ENCODE measurements at places on chromosomes 13 and 19.

GRCh38 chr19:4717966-4718701 is 5.5 kb downstream of the DPP9 start:
- DNase-seq = peak; percentile 34

DNA sequence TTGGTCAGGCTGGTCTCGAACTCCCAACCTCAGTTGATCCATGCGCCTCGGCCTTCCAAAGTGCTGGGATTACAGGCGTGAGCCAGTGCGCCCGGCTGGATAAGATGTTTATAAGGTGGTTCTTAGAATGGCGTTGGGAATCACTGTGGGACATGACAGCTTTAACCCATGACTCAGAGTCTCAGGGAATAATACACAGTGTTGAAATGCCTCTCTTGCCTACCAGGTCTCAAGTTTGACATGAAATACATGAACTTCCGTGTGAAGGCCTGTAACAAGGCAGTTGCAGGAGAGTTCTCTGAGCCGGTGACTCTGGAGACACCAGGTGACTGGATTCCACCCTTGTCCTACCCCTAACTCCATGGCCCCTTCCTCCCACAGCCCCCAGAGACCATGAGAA is 12.6 kb downstream of the FSD1 start:
- DNase-seq = no peak

DNA sequence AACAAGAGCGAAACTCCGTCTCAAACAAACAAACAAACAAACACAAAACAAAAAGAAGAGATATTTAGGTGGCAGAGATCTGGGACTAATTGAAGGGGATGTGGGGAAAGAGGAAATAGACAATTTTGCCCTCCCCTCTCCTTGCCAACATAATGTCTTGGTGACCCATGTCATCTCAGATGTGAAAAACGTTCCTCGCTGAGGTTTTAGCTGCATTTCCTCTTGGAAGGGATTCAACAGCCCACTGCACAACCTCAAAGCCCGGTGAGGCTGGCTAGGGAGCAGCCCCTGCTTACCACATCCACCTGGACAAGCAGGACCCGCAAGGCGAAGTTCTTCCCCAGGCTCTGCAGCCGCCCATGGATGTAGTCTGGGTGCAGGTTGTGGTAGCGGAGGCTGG is 4.9 kb downstream of the ERCC1 start:
- no peak for DNase-seq

- no peak for DNase-seq
These were observed 19.7 kb upstream of the ZNF665 start for GRCh38 chr19:53212703-53213320.

DNA sequence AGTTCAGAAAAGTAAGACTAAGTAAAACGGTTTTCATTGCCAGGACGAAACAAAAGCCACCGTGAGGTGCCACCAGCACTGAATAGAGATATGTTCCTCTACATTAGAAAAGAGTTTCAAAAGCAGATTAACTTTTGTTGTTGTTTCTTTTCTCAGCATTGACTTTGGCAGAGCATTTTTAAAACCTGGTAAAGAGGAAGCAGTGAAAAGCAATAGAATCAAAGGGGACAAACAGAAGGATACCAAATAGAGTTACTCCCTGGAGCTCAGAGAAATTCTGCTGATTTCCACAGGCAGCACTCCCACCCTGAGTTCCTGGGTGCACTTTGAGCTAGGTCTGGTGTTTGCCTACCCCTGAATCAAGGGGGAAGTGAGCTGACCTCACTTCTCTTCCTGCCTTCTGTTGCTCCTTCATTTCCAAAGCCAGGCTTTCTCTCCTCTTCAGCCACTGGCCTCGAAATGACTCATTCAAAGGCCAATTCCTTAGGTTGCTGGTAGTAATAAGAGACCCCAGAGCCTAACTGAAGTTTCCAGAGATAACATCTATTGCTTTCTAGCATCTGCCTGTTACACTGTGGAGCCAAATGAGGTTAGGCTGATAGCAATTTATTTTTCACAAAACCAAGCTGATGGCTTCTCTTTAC is 11.3 kb upstream of the ERICH6B start:
- DNase-seq = no peak

- no peak for DNase-seq
These were observed 61.4 kb upstream of the NFIC start for GRCh38 chr19:3304871-3305423.

DNA sequence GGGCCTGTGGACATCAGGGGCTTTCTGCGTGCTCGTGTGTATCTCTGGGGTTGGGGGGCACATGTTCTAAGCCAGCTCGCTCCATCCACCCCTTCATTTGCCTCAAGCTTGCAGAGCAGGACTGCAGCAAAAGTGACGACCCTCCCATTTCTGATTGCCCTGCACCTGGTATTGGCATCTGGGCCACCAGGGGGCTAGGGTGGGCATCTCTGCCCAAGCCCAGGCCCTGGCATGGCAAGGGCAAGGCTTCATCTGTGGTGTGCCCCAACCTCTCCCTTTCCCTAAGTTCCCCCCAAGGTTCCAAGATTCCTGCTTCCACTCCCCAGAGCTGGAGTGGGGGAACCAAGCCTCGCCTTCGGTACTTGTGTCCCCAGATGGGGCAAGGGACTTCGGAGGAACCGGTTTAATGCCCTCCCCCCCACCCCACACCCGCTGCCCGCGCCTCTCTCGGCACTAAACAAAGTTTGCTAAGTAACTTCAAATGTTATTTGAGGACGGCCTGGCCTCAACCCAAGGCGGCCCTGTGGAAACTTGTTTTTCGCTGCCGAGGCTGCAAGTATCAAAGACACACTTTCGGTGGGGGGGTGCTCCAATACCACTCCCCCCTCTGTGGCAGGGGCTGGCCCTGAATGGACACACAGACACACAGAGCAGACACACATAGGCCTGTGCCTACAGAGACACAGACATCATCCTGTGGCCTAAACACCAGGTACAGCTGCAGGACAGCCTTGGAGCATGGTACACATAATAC is 12.2 kb downstream of the NFIX start:
- DNase-seq = peak; percentile 86

- no peak for DNase-seq
These were observed 1339.4 kb downstream of the EFNB2 start for GRCh38 chr13:105196052-105196451.

GRCh38 chr19:33094436-33095067 is 13.6 kb downstream of the GPATCH1 start:
- no peak for DNase-seq

- peak; percentile 76 for DNase-seq
These were observed 11.5 kb downstream of the CFD start for GRCh38 chr19:870963-871401.

DNA sequence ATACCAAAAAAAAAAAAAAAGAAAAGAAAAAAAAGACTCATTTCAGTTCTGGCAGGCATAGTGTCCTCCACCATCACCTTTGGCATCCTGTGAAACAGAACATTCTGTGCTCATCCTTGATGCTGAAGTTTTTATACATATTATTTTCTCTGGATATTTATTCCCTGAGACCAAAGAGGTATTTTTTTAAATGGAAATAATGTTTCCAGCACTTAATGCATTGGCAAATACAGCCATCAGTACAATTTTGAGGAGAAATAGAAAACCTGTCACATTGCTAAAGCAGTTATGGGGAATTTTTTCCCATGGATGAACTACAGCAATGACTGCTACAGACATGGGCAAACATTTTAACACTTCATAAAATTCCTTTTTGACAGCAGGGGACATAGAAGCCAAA is 312.4 kb downstream of the DNAJC15 start:
- no peak for DNase-seq

- DNase-seq = no peak
These were observed 49.0 kb downstream of the FREM2 start for GRCh38 chr13:38735665-38736440.

- no peak for DNase-seq
These were observed 22.1 kb upstream of the WDR18 start for GRCh38 chr19:961866-962620.

DNA sequence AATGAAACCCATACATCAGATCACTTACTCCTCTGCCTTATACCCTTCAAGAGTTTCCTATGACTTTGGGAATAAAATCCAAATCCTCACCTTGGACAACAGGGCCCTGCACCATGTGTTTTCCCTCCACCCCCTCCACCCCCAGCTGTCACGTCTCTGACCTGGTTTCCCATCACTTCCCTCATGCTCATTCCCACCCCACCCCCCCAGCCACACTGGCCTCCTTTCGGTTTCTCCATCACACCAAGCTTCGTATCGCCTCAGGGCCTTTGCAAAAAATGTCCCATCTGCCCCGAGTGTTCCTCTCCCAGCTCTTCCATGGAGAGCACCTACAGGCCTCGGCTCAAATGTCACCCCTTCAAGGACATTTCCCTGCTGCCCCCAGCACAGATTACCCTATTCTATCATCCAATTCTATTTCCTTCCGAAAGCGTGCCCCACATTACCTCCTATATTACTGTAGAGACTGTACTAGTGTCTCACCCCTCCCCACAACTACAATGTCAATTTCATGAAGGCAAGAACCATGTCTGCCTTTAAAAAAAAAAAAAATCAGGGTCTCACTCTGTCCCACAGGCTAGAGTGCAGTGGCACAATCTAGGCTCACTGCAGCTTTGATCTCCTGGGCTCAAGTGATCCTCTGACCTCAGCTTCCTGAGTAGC is 16.8 kb upstream of the FFAR2 start:
- DNase-seq = no peak

GRCh38 chr19:51107406-51108065 is 673 bp downstream of the CTU1 start:
- no peak for DNase-seq

DNA sequence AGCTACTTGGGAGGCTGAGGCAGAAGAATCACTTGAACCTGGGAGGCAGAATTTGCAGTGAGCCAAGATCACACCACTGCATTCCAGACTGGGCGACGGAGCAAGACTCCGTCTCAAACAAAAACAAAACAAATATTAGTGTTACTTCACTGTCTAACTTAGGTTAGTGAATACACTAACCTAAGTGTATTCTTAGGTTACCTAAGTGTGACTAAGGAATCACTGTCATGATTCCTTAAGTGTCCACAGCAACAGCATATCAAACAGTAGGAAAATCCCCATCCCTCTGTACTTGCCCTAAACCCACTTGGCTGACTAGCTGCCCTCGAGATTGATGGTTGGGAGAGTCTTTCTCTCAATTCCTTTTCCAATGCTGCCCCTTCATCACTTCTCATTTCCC is 11.8 kb upstream of the LRCH1 start:
- no peak for DNase-seq

GRCh38 chr19:19461306-19461670 is 54.1 kb downstream of the TSSK6 start:
- no peak for DNase-seq

DNA sequence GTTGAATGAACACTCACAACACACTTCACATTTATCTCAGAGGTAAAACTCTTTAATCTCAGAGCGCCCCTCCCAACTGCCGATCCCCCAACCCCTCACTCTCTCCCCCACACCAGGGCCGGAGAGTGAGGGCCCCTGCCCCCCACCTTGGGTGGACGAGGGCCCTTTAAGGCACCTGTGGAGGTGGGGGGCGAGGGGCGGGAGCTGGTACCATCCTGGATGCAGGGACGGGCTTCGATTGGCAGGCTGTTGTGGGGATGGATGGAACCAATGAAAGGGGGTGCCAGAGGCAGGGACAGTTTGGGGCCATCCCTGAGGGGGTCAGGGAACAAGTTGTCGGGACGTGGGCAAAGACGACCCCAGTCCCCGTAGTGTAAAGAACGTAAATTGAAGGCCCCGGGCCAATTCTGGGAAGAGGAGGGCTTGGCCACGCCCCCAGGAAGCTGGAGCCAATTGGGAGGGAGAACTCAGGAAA is 1.7 kb upstream of the PNKP start:
- no peak for DNase-seq

- no peak for DNase-seq
These were observed 482.5 kb downstream of the SUCLA2 start for GRCh38 chr13:47518530-47518929.

DNA sequence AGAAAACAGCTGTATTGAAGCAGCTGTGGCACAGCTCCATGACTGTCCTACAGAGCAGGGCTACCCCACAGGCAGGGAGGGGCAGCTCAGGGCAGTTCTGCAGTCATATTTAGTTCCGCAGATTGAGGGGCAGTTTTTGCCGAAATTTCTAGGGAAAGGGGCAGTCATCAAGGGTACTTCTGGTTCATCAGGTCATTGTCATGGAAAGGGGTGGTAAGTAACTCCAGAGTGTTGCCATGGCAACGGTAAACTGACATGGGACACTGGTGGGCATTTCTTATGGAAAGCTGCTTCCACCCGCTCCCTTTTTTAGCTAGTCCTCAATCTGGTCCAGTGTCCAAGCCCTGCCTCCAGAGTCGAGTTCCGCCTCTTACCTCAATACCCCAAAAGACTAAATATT is 702.8 kb downstream of the LIG4 start:
- DNase-seq = no peak

DNA sequence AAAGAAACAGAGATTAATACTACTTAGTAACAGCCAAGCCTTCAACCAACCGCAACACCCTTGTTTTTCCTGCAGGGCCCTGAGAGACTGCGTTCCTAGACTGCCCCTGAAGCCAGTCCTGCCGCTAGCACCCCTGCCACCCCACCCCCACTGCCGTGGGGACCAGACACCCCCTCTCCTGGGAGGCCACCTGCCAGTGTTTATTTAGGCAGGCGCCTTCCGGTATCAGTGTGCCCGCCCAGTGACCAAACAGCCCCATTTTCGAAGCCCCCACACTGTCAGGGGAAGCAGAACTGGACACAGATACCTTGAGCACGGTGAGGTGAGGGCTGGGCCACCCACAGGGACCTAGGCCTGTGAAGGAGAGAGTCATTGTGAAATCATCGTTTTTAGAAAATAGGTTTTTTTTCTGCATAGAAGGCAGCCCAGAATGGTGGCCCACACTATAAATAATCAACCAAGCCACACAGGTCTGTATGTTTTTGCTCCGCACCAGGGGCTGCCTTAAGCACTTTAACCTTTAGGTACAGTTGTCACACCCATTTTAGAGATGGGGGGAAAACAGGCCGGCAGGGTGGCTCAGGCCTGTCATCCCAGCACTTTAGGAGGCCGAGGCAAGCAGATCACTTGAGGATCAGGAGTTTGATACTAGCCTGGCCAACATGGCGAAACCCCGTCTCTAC is 3.5 kb upstream of the TLE5 start:
- peak; percentile 25 for DNase-seq

- no peak for DNase-seq
These were observed 17.6 kb upstream of the TNFRSF19 start for GRCh38 chr13:23552661-23553060.

GRCh38 chr19:7918615-7919421 is 1.3 kb upstream of the SNAPC2 start:
- no peak for DNase-seq
